Left ventricle myocardium inferior (tissue), 1 donor: ENCODE measurements at places on chromosomes 7 and 10. TPM values are rescaled to one million over a fixed set of nuclear protein-coding genes. Genes with fewer than 3 reads are reported as not detected.

- DNase-seq = no peak
Observed at GRCh38 chr10:68565658-68566057, 5.5 kb downstream of the TET1 start.

DNA sequence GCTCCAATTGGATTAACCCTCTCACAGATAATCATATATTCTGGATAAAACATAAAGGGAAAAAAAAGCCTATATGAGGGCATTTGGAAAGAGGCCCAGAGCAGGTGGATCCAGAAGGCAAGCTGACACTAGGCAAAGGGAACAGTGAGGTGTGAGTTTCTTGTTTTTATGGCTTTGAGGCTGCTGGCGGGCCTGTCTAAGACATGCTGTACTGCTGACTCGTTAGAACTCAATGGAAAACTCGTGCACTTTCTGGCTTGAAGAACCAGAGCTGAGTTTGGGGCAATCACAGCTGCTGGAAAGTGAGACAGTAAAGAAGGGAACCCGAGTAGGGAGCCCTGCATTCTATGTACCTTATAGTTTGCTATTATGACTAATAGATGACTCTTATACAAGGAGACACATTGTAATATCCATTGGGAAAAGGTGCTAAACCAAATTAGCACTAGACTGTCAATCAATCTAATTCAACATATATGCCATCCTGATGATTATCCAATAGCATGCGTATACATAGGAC, 637.1 kb downstream of the GATA3 start:
- no peak for DNase-seq

- no peak for DNase-seq
Observed at GRCh38 chr7:105322655-105323277, 66.0 kb downstream of the SRPK2 start.

- DNase-seq = no peak
Observed at GRCh38 chr10:7218968-7219367, 191.9 kb downstream of the SFMBT2 start.

GRCh38 chr7:139526578-139527544, 3.4 kb downstream of the CLEC2L start:
- DNase-seq = no peak

TSPAN15 gene
- total RNA-seq = 6.8 TPM

METTL27 gene
- 0.44 TPM for total RNA-seq

ASB4 gene
- total RNA-seq = 6.3 TPM

AGBL3 gene
- 1.5 TPM for total RNA-seq

DMBT1 gene
- total RNA-seq = 0.44 TPM

GSTO2 gene
- total RNA-seq = 0.80 TPM

SPDYE1 gene
- not detected for total RNA-seq

TMEM139 gene
- 8.8 TPM for total RNA-seq
